Stimulated activated CD4-positive, alpha-beta T cell treated with anti-CD3 and anti-CD28 coated beads, Interleukin-1b, Interleukin-23, amount 100 ng/mL, for 4 hours (primary cell): ENCODE measurements at places on chromosomes 2 and 18.

DNA sequence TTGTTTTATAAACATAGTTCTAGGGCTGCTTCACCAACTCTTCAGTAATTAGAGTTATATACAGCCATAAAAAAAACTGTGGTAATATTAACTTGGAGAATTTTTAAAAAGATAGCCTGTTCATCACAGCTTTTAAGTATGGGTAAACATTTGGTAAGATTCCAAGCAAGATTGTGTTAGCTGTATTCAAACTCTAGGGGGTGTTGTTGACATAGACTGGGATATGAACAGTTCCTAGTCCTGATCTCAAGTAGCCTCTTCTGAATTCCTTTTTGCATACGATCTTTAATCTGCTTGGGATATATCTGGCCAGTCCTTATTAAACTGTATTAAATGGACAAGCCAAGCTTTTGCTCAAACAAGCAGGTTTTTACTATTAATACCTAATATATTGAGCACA is 13.4 kb downstream of the NOP58 start:
- DNase-seq, result no peak

- DNase-seq, result no peak
These were observed 34.6 kb upstream of the WDR75 start for GRCh38 chr2:189406586-189407233.

GRCh38 chr18:42758852-42759251 is 356.6 kb downstream of the RIT2 start:
- no peak for DNase-seq

DNA sequence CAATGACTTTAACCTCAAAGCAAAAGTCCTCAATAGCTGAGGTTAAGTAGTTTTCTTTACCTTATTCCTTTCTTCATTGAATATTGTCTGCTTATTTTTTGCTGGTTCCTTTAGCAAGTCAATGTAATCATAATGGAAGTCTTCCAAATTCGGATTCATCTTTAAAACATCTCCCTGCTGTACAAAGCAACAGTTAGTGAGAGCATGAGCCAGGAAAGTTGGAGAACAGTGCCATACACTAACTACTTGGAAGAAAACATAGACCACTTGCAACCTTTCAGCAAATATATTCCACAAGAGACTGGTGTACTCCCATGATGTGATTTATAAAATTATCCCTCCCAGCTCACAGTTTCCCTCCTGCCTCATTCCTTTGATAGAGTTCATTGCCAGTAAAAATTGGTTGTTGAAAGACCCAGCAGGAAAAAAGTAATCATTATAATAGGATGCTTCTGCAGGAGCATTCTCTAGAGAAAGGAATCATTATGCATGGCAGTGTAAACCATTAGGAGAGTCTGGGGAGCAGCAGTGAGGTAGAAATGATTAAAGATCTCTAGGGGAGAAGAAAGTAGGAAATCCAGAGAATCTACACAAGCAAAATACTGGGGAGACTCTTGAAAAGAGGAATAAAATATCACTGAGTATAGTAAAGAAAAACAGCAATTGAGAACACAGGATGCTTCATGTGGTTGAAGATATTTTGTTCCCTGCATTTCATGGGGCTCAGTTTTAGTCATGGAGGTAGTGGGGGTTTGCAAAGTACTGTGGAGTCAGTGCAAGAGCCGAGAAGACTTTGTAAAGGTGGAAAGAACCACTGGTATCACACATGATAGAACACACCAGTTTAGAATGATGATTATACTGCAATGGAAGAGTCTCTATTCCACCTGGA is 38.6 kb upstream of the TTN start:
- DNase-seq, result no peak

GRCh38 chr2:6944555-6944954 is 27.3 kb downstream of the RNF144A start:
- no peak for DNase-seq

DNA sequence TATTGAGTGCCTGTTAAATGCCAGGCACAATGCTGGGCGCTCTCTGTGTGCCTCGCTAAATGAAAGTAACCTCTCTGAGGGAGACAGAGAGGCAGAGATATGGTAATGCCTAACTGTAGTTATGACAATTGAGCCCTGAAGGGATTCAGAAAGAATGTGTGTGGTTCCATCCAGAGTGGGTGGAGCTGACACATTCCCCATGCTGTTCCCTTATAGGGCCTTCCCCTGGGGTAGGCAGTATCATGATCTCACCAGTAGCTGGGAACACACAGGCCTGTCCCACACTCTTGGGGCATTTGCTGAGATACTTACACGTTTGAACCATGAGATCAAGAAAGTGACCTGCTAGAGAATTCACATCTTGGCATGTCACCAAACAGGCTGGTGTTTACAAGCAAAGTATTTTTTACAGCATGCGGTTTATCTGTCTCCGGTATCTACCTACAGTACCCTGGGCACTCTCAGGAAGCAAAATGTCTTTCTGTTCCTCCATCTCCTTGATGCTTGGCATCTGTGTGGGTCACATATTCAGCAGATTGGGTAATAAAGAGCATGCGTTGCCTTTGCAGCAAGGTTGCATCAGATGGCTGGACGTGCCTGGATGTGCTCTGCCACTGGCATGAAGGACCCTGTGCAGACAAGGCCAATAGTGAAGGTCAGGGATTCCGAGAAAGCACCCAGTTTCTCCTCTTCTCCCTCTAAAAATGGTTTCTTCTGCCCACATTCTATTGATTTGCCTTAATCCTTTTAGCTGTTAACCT is 9.4 kb downstream of the CTIF start:
- DNase-seq, result no peak

GRCh38 chr2:143603846-143604565 is 474.8 kb downstream of the ARHGAP15 start:
- DNase-seq, result no peak

DNA sequence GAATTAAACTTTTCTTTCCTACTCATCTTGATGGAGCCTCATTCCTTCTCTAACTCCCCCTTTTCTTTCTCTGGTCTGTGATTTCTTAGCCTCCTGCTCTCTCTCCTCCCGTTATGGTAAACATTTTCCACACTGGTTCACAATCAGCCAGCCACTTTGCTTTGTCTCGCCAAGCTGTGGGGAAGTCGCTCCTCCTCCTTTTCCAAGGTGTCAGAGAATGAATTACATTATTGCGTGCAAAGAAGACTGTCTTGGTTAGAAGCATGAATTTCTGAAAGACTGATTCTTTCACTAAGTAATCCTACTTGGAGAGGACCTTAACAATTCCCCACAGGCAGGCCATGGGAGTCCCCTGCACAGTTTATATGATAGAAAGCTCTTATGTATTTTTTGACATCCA is 46.1 kb downstream of the RASGRP3 start:
- no peak for DNase-seq

- no peak for DNase-seq
These were observed 22.5 kb downstream of the LPIN1 start for GRCh38 chr2:11768946-11769345.

DNA sequence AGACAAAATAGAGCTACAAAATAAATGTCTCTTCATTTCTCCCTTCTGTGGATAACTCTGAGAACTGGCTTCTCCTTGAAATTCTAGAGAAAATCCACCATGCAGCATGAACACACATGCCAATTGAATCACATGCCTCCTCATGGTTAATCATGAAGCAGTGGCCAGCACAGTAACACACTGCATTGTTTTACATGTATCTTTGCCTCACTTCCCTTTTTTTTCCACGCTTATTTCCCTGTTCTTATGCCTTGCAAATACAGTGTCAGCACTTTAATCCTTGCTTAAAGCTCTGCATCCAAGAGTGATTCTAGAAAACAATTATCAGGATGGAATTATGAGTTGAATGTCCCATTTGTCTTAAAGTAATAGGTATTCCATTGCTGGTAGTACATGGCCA is 50.3 kb upstream of the ZBTB7C start:
- DNase-seq, result no peak

GRCh38 chr2:10145519-10146357 is 23.2 kb downstream of the RRM2 start:
- no peak for DNase-seq

GRCh38 chr18:79881695-79882094 is 69.8 kb downstream of the SLC66A2 start:
- DNase-seq, result no peak

GRCh38 chr2:197215748-197216360 is 94.7 kb downstream of the ANKRD44 start:
- DNase-seq, result no peak

GRCh38 chr2:114550364-114550763 is 107.9 kb downstream of the DPP10 start:
- no peak for DNase-seq

DNA sequence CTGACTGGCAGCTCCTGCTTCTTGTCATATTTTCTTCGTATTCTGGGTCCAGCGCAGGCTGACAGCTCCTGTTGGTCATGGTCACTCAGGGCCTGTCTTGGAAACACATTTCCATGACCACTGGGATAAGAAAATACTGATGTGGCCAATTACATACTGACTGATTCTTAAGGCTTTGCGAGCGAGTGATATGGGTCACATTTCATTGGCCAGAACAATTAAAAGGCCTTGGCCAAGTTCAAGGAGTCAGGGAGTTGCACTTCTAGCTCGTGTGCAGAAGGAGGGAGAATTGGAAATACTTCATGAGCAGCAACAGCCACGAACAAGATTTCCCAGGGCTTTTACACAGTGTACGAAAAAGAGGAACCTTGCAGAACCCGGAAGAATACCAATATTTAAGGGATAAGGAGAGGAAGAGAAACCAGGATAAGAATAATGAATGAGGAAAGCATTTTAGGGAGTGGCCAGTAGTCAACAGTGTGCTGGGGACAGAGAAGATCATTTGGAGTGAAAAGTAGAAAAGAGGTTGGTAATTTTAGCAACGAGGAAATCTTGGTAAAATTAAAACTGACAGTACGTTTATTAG is 149.5 kb downstream of the ATP9B start:
- DNase-seq, result no peak

DNA sequence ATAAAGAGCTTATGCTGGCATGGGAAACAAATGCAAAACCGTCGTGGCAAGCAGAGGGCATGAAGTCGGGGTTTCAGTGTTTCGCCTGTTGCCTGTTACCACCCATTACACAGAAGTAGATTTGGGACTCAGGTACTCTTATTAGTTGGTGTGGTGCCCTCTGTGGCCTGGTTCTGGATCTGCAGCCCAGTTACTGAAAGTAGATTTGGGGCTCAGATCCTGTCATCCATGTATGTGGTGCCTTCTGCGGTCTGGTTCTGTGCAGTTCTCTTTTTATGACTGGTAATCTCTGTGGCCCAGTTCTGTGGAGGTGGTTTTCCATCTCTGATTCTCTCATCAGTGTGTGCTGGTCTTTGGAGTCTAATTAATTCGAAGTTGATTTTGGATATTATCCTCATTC is 45.2 kb downstream of the ADNP2 start:
- no peak for DNase-seq

DNA sequence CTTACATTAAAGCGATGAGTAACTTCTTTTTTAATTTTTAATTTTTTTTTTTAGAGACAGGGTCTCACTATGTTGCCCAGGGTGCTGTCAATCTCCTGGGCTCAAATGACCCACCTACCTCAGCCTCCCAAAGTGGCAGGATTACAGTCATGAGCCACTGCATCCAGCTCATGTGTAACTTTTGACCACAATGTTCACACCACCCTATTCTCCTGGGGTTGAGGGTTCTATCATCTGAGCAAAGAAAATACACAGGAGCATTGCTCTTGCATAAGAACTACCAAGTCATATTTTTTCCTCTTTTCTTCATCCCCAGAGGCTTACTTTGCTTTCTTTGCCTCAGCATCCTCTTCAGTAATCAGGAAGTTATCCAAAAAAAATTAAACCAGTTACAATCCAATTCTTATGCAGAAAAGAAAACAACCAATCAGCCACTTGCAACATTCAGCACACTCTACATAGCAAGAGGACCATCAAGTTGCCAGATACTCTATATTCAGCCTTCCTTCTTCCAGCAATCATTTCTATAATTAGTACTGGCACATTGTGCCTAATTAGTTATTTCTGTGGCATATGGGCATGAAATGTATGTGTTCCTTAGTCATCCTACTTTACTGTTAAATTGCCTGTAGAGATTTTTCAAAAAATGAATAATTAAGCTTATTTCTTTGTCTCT is 345.6 kb downstream of the AKAIN1 start:
- DNase-seq, result no peak

DNA sequence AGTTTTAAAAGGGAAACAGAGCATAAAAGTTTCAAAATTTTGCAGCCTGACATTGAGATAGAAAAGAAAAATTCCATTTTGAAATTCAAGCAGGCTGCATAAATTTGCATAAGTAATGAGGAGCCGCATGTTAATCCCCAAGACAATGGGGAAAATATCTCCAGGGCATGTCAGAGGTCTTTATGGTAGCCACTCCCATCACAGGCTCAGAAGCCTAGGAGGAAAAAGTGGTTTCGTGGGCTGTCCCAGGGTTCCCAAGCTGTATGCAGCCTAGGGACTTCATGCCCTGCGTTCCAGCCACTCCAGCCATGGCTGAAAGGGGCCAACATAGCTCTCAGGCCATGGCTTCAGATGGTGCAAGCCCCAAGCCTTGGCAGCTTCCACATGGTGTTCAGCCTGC is 108.8 kb downstream of the SLC4A10 start:
- no peak for DNase-seq

DNA sequence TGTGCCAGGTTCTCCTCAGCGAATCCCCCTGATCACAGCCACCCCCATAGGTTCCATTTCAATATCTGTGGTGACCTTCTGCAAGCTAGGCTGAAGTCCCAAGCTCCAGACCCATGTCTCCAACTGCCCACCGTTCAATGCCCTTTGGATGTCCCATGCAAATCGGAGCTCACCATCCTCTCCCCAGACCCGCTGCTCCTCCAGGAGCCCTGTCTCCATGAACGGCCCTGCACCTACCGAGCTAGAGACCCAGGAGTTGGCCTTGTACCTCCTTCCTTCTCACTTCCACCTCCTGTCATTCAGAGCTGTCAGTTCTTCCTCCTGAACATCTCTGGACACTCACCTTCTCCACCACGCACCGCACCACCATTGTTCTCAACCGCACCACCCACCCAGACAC is 1.0 kb upstream of the FAHD2A start:
- DNase-seq, result no peak

GRCh38 chr18:6773777-6774176 is 44.3 kb downstream of the ARHGAP28 start:
- DNase-seq, result no peak

GRCh38 chr2:100584816-100585215 is 22.0 kb downstream of the PDCL3 start:
- DNase-seq, result no peak

- no peak for DNase-seq
These were observed 13.6 kb downstream of the CDH2 start for GRCh38 chr18:28163201-28163775.

DNA sequence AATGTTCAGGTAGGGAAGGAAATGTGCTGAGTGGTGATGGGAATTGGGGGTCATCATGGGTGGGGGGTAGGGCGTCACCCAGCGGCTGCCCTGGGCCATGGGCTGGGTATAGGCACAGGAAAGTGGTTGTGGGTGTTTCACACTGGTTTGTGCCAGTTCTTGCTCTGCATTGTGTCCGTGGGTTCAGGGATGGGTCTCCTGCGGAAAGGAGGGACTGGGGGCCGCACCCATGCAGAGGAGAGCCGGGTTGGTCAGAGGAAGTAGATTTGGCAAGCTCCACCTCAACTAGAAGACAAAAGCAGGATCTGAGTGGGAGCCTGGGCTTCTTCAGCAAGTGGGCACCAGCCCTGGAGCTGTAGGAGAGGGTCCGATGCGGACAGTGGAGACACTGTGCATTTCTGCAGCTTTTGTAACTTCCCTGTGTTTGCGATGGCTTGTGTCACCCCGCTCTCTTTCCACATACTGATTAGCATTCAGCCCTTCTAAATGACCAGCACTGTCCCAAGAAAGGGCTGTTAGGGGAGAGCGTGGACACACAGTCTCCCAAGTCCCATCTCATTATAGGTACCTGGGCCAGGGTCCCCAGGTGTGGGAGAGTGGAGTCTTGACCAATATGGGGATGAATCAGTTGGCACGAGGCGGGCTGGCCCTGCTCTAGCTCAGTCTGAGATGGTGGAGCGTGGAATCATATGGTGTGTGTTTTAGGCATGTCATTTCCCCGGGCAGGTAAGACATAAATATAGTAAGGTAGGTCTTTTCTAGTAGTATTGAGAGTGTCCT is 67.2 kb downstream of the LRRFIP1 start:
- no peak for DNase-seq
